ENCODE measurements at places on chromosomes 11 and 22. TPM values are rescaled to one million over a fixed set of nuclear protein-coding genes. Genes with fewer than 3 reads are reported as not detected.
A peak's percentile ranks its signal among the peaks of the same experiment; 100 is the strongest.

Gene TRIM6
- total RNA-seq = 7.5 TPM

Gene MUC6
- total RNA-seq = 0.38 TPM

Gene OR8G1
- not detected for total RNA-seq

DNA sequence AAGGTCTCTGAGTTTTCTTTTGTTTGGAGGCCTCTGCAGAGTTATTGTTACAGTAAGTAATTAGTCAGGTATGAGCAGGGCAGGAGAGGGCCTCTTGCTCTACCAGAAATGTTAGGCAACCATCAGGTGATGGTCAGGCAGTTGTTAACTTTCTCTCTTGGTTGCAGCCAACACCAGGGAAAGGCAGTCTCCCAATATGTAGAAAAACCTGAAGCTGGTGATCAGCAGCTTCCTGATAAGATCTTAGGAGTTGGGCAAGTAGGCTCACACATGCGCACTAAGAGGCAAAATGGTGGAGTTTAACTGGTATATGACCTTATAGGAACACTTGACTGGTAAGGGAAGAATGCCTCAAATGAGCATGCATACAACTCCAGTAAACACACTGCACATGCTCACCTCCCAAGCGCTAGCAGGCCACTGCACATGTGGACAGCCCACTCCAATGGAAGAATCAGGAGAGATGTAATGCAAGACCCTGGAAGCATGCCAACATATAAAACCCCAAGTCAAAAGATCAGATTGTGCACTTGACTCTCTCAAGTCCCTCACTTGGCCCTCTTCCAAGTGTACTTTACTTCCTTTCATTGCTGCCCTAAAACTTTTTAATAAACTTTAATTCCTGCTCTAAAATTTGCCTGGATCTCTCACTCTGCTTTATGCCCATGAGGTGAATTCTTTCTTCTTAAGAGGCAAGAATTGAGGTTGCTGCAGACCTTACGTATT, 23.7 kb upstream of the SLC35F2 start:
- H3K4me1 ChIP-seq = no peaks in the 10 kb centered on the region
- H3K27me3 ChIP-seq = no peaks in the 10 kb centered on the region
- no peak overlapping the region for H3K27ac ChIP-seq
- no peaks in the 10 kb centered on the region for H3K36me3 ChIP-seq

DNA sequence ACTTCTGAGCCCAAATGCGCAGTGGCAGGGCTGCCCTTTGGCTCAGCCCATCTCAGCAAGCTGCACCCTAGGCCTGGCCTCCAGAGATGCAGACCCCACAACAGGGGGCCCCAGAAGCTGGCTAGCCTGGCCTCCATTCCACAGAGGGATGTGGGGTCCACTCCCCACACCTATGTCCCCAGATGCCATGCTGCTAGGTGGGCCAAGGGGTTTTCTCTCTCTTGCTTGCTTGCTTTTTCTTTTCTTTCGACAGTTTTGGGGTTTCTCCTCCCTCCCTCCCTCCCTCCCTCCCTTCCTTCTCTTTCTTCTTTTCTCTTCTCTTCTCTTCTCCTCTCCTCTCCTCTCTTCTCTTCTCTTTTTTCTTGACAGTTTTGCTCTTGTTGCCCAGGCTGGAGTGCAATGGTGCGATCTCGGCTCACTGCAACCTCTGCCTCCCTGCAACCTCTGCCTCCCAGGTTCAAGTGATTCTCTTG, 9.6 kb downstream of the SCARF2 start:
- peaks cover 14% of the 10 kb centered on the region for H3K36me3 ChIP-seq
- no peak overlapping the region for H3K27ac ChIP-seq
- H3K4me3 ChIP-seq = no peak overlapping the region
- H3K27me3 ChIP-seq = peaks cover 20% of the 10 kb centered on the region

DNA sequence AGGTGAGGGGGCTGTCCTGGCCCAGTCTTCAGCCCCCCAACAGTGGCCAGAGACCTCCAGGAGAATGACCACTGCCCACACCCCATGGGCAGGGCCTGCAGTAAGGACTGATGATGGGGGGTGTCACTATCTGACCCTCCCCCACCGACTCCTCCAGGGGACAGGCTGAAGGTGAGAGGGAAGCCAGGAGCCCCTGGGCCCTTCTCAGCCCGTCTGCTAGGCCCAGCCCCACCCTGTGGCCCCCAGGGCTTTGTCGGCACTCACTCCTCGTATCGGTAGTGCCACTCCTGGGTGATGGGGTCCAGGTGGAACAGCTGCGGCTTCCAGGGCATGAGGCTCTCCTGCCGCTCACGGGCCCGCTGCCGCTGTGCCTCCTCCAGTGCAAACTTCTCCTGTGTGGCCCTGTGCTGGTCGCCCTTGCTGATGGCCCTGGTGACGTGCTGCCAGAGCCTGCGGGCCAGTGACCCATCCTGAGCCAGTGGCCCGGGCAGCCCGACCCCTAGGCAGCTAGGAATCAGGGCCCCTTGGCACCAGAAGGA, 35.4 kb upstream of the CARS1 start:
- H3K4me1 ChIP-seq = peaks cover 4% of the 10 kb centered on the region
- peaks cover 8% of the 10 kb centered on the region for H3K36me3 ChIP-seq
- H3K27me3 ChIP-seq = no peaks in the 10 kb centered on the region

DNA sequence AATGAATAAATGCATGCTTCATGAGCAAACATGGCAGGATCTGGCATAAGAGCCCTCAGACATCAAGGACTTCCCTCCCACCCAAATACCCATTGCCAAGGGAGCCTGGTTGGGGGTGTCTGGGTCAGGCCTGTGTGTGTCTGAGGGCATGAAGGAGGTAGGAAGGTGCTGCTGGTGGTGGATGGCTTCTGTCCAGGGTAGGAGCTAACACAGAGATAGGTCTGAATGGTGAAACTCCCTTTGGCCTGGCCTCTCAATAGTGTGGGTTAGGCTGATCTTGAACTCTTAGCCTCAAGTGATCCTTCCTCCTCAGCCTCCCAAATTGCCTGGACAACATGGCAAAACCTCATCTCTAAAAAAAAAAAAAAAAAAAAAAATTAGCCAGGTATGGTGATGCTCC, 2.8 kb downstream of the AMPD3 start:
- H3K27me3 ChIP-seq = no peaks in the 10 kb centered on the region
- H3K4me3 ChIP-seq = no peak overlapping the region
- no peaks in the 10 kb centered on the region for H3K36me3 ChIP-seq
- H3K27ac ChIP-seq = no peak overlapping the region
- H3K4me1 ChIP-seq = peaks cover 28% of the 10 kb centered on the region

DNA sequence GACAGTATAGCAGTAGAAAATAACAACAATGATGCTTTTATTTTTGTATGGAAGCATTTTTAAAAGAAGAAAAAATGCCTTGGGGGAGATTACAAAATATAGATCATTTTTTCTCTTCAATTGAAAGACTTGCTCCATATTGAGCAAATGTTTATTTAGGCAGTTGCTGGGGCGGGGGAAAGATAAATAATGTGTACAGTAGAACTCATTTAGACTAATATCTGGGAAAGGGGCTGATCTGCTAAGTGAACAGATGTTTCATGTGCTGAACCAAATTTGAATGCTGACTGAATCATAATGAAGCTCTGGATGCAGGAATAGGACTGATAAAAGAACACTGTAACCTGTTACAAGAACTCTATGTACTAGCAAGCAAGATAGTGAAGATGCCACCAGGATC, 457.1 kb upstream of the TENM4 start:
- no peaks in the 10 kb centered on the region for H3K36me3 ChIP-seq
- no peak for DNase-seq
- H3K4me1 ChIP-seq = peaks cover 3% of the 10 kb centered on the region
- H3K27me3 ChIP-seq = no peaks in the 10 kb centered on the region
- H3K4me3 ChIP-seq = no peak overlapping the region
- H3K27ac ChIP-seq = no peak overlapping the region

- H3K4me1 ChIP-seq = peaks cover 17% of the 10 kb centered on the region
- peak overlapping the region; percentile 98 for H3K27ac ChIP-seq
- DNase-seq = peak; percentile 68
- H3K27me3 ChIP-seq = no peaks in the 10 kb centered on the region
Measured at GRCh38 chr11:11979488-11980117, 28.8 kb downstream of the DKK3 start.

- H3K4me1 ChIP-seq = peaks cover 4% of the 10 kb centered on the region
- H3K4me3 ChIP-seq = no peak overlapping the region
- H3K27ac ChIP-seq = no peak overlapping the region
Measured at GRCh38 chr22:37275622-37276021, 6.7 kb upstream of the CYTH4 start.

- H3K4me1 ChIP-seq = peaks cover 19% of the 10 kb centered on the region
- peaks cover 6% of the 10 kb centered on the region for H3K27me3 ChIP-seq
- H3K36me3 ChIP-seq = no peaks in the 10 kb centered on the region
- peak overlapping the region; percentile 72 for H3K4me3 ChIP-seq
- peak overlapping the region; percentile 42 for H3K27ac ChIP-seq
- DNase-seq = peak; percentile 88
Measured at GRCh38 chr22:50620593-50621355, 7.2 kb downstream of the ARSA start.

- peaks cover 31% of the 10 kb centered on the region for H3K27me3 ChIP-seq
- no peaks in the 10 kb centered on the region for H3K36me3 ChIP-seq
- no peak overlapping the region for H3K4me3 ChIP-seq
- H3K27ac ChIP-seq = no peak overlapping the region
- no peak for DNase-seq
Measured at GRCh38 chr22:37068859-37069258, 17.3 kb downstream of the KCTD17 start.

- H3K4me1 ChIP-seq = no peaks in the 10 kb centered on the region
- no peaks in the 10 kb centered on the region for H3K36me3 ChIP-seq
- no peak overlapping the region for H3K4me3 ChIP-seq
- no peak overlapping the region for H3K27ac ChIP-seq
- H3K27me3 ChIP-seq = peaks cover 71% of the 10 kb centered on the region
- no peak for DNase-seq
Measured at GRCh38 chr11:75673977-75674582, 5.2 kb upstream of the MAP6 start.

DNA sequence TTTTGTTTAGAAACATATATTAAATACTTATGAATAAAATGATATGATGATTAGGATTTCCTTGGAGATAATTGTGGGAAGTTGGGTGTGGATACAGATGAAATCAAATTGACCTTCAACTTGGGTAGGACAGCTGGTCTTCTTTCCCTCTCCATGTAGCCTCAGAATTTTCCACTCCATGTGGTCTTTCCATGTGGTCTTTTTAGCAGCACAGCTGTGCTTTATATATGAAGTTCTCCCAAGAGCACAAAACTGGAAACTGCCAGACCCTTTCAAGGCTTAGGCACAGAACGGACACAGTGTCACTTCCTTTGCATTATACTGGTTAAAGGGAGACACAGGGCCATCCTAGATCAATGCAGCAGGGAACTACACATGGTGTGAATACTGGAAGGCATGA, 28.6 kb downstream of the FAM76B start:
- H3K4me1 ChIP-seq = no peaks in the 10 kb centered on the region
- H3K36me3 ChIP-seq = no peaks in the 10 kb centered on the region
- no peak overlapping the region for H3K27ac ChIP-seq
- peaks cover 3% of the 10 kb centered on the region for H3K27me3 ChIP-seq
- no peak overlapping the region for H3K4me3 ChIP-seq
